Pancreas (tissue), 10 donors: ENCODE measurements at places on chromosomes 5 and 9. TPM values are rescaled to one million over a fixed set of nuclear protein-coding genes. Genes with fewer than 3 reads are reported as not detected.

- H3K4me3 ChIP-seq = no peak overlapping the region
- no peaks in the 10 kb centered on the region for H3K27me3 ChIP-seq
- no peaks in the 10 kb centered on the region for H3K36me3 ChIP-seq
- DNase-seq = no peak
- H3K4me1 ChIP-seq = no peaks in the 10 kb centered on the region
These were observed 126.1 kb downstream of the NR2F1-AS1 start for GRCh38 chr5:93454896-93455295.

SLC1A1 gene
- total RNA-seq = 4.9 TPM

- peak; percentile 50 for DNase-seq
- H3K4me1 ChIP-seq = peaks cover 64% of the 10 kb centered on the region
- H3K27ac ChIP-seq = peak overlapping the region; percentile 35
- no peaks in the 10 kb centered on the region for H3K27me3 ChIP-seq
- no peaks in the 10 kb centered on the region for H3K36me3 ChIP-seq
- H3K4me3 ChIP-seq = no peak overlapping the region
These were observed 99.7 kb downstream of the ARHGAP26 start for GRCh38 chr5:142869886-142870285.

NDUFB6 gene
- 21.2 TPM for total RNA-seq

GRCh38 chr5:85334-85995 is 6.5 kb upstream of the PLEKHG4B start:
- H3K27me3 ChIP-seq = no peaks in the 10 kb centered on the region
- no peak overlapping the region for H3K4me3 ChIP-seq
- H3K27ac ChIP-seq = no peak overlapping the region
- no peaks in the 10 kb centered on the region for H3K4me1 ChIP-seq

GRCh38 chr9:3884736-3885135 is 358.9 kb upstream of the RFX3 start:
- no peak overlapping the region for H3K4me3 ChIP-seq
- H3K27me3 ChIP-seq = no peaks in the 10 kb centered on the region
- H3K36me3 ChIP-seq = no peaks in the 10 kb centered on the region
- no peak for DNase-seq
- H3K4me1 ChIP-seq = no peaks in the 10 kb centered on the region

- H3K4me1 ChIP-seq = no peaks in the 10 kb centered on the region
- no peak overlapping the region for H3K4me3 ChIP-seq
- no peak for DNase-seq
- no peaks in the 10 kb centered on the region for H3K27me3 ChIP-seq
- H3K36me3 ChIP-seq = no peaks in the 10 kb centered on the region
These were observed 28.2 kb upstream of the CATSPER3 start for GRCh38 chr5:134939500-134939899.

DRD1 gene
- total RNA-seq = not detected

SLCO4C1 gene
- total RNA-seq = 0.64 TPM

SPATA31D4 gene
- total RNA-seq = not detected

DNA sequence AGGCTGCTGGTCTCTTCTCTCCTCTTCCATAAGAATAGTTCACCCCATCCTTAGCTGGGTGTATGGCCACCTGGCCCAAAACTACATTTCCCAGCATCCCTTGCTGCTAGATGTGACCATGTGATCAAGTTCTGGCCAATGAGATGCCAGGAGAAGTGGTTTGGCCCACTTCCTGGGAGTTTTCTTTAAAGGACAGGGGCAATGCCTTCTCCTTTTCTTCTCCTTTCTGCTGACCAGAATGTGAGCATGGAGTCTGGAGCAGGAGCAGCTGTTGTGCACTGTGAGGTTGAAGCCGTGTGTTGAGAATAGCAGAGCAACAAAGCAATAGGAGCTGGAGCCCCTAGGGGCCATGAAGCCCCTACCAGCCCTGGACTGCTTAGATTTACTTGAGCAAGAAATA is 36.8 kb downstream of the C9orf50 start:
- peak; percentile 69 for DNase-seq
- no peaks in the 10 kb centered on the region for H3K36me3 ChIP-seq
- no peaks in the 10 kb centered on the region for H3K4me1 ChIP-seq
- H3K4me3 ChIP-seq = no peak overlapping the region

GRCh38 chr9:23044549-23044948 is 597.9 kb downstream of the DMRTA1 start:
- H3K4me3 ChIP-seq = no peak overlapping the region
- H3K27me3 ChIP-seq = no peaks in the 10 kb centered on the region
- no peak for DNase-seq
- no peaks in the 10 kb centered on the region for H3K36me3 ChIP-seq
- no peak overlapping the region for H3K27ac ChIP-seq

HCN1 gene
- total RNA-seq = 0.31 TPM

DNA sequence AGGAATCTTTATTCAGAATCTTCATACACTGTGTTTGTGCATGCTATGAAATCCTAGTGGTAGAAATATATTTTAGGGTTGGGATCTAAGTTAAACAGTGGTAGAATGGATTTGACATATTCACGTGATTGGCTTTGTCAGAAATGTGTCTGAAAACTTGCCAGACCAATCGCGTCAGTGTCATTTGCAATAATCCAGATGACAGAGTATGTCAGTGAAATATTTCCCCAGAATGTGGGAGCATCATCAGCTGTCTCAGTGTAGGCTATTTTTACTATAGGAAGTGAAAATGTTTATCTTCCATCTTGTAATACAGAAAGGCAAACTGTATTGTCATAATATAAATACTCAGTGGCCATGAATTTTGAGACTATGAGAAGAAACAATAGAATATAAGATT is 220.6 kb upstream of the EDIL3 start:
- no peaks in the 10 kb centered on the region for H3K36me3 ChIP-seq
- H3K27ac ChIP-seq = no peak overlapping the region
- no peak overlapping the region for H3K4me3 ChIP-seq
- H3K4me1 ChIP-seq = no peaks in the 10 kb centered on the region
- DNase-seq = no peak
- H3K27me3 ChIP-seq = no peaks in the 10 kb centered on the region

ARHGEF39 gene
- 0.20 TPM for total RNA-seq

TAF11L10 gene
- not detected for total RNA-seq

GRCh38 chr9:35689542-35690293 is at the start of gene TPM2:
Gene TPM2 (minus strand): TSS chr9:35689925. CDS start chr9:35689817, 108 bp downstream.
- H3K36me3 ChIP-seq = no peaks in the 10 kb centered on the region
- no peaks in the 10 kb centered on the region for H3K27me3 ChIP-seq
- DNase-seq = no peak
- H3K4me3 ChIP-seq = peak within 1 kb of the TSS; percentile 66
- peaks cover 4% of the 10 kb centered on the region for H3K4me1 ChIP-seq
- H3K27ac ChIP-seq = peak within 1 kb of the TSS; percentile 73

DNA sequence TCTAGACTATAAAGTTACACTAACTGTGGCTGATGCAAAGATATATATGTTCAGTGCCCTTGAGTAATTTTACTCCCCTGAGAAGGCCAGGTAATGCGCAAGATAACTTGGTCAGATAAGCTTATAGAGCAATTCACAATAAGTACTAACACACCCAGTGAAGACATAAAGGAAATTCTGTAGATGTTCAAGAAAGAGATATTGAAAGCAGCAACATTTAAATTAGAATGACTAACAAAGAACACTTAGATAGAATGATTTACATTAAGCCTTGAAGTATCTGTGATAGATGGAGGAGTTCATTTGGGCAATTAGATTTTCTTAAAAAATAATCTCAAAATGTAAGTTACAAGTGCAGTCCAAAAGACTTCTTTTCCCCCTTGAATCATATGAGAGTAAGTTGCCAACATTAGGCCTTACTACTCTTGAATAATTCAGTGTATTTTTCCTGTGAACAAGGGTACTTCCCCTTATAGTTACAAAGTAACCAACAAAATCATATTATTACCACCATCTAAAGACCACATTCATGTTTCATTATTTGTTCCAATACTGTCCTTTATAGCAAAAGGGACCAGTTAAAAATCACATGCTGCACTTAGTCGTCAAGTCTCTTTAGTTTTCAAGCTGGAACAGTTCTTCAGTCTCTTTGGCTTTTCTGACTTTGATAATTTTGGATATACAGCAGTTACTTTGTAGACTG is 44.4 kb upstream of the ELOVL7 start:
- no peaks in the 10 kb centered on the region for H3K27me3 ChIP-seq
- no peak overlapping the region for H3K27ac ChIP-seq
- H3K36me3 ChIP-seq = no peaks in the 10 kb centered on the region
- H3K4me3 ChIP-seq = no peak overlapping the region

AFAP1L1 gene
- 0.90 TPM for total RNA-seq

DNA sequence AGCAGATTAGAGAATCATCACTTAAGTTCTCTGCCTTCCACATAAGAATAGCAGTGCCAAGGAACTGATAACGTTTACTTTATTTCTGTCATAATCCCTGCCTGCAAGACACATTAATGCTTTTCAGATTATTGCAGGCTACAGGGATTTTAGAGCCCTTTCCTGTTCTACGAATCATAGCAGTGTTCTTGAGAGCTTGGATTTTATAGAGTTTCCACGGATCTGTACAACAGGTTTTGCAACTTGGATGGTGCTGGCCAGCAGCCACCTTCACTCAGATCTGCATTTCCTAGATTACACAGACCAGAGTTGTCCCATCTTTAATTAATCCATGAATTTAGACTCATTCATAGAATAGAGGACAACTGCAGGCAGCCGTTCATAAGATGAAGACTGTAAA is 38.1 kb downstream of the SLC12A2 start:
- DNase-seq = peak; percentile 39
- no peaks in the 10 kb centered on the region for H3K36me3 ChIP-seq
- H3K4me1 ChIP-seq = no peaks in the 10 kb centered on the region
- H3K27me3 ChIP-seq = no peaks in the 10 kb centered on the region

GABRA6 gene
- total RNA-seq = not detected

- H3K27ac ChIP-seq = no peak overlapping the region
- no peaks in the 10 kb centered on the region for H3K4me1 ChIP-seq
- H3K36me3 ChIP-seq = no peaks in the 10 kb centered on the region
- DNase-seq = no peak
- no peak overlapping the region for H3K4me3 ChIP-seq
These were observed 41.5 kb downstream of the CACNA1B start for GRCh38 chr9:137919095-137919465.

DNA sequence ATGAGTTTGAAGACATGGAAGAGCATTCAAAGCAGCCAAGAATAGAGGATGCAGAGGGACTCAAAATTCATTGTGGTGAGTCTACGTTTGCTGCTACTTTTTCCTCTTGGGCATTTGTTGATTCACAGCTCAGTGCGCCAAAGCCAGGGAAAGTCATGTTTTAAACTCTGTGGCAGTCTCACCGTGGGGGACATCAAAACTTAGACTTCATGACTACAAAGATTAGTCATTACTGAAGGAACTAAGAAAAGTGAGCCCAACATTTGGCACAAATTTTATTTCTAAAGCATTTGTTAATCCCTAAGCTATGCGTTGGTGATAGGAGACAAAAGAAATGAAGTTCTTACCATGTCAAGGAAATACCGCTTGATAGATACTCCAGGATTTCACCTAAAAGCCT is 73.7 kb upstream of the MTAP start:
- H3K4me3 ChIP-seq = no peak overlapping the region
- no peaks in the 10 kb centered on the region for H3K4me1 ChIP-seq
- no peak for DNase-seq
- H3K27ac ChIP-seq = no peak overlapping the region
- no peaks in the 10 kb centered on the region for H3K36me3 ChIP-seq

DNA sequence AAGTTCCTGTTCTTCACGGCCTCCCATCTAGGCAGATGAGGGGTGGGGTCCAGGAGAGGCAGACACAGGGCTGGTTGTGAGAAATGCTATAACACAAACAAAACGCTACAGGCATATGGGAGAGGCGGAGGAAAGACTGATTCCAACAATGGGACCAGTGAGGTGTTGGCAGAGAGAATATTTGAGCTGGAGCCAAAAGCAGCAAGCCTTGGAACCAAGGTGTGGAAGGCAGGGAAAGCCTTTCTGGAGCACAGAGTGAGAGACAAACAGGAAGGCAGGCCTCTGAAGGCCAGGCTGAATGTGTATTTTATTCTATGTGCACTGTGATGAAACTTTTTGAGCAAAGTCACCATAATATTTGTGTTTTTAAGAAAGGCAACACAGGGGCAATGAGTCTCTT is 2.9 kb downstream of the ATPSCKMT start:
- H3K36me3 ChIP-seq = no peaks in the 10 kb centered on the region
- H3K4me1 ChIP-seq = peaks cover 10% of the 10 kb centered on the region
- no peak for DNase-seq
- H3K4me3 ChIP-seq = no peak overlapping the region

REEP2 gene
- total RNA-seq = 2.8 TPM

GRCh38 chr5:65094279-65094678 is 325.5 kb downstream of the CWC27 start:
- no peaks in the 10 kb centered on the region for H3K36me3 ChIP-seq
- H3K27me3 ChIP-seq = peaks cover 4% of the 10 kb centered on the region
- no peak overlapping the region for H3K4me3 ChIP-seq
- no peak for DNase-seq
- no peaks in the 10 kb centered on the region for H3K4me1 ChIP-seq

GRCh38 chr5:20434786-20435185 is 446.8 kb upstream of the CDH18 start:
- H3K4me3 ChIP-seq = no peak overlapping the region
- no peak overlapping the region for H3K27ac ChIP-seq
- no peak for DNase-seq

GRCh38 chr5:168984135-168984675 is 316.7 kb downstream of the SLIT3 start:
- H3K4me1 ChIP-seq = no peaks in the 10 kb centered on the region
- H3K27ac ChIP-seq = no peak overlapping the region
- H3K4me3 ChIP-seq = no peak overlapping the region

PCDH12 gene
- 1.6 TPM for total RNA-seq
